Caco-2 (cell line): ENCODE measurements at places on chromosomes 2 and 18.

DNA sequence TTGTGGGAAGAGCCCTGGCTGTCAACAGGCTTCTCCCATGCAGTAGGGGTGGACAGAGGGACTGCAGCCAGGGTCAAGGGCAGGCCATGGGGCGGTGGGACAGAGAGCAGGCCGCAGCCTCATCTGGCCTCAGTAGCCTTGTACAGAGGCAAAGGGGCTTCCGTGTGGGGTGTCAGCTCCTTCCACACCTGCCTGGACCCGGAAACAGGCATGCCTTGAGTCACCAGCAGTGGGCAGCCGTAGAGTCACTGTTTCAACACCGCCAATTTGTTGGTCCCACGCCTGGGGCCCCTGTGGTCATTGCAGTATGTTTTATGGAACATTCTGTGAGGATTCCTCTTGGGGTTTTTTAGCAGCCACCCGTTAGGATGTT lies 173.0 kb downstream of the SMAD7 start:
- DNase-seq, result no peak

DNA sequence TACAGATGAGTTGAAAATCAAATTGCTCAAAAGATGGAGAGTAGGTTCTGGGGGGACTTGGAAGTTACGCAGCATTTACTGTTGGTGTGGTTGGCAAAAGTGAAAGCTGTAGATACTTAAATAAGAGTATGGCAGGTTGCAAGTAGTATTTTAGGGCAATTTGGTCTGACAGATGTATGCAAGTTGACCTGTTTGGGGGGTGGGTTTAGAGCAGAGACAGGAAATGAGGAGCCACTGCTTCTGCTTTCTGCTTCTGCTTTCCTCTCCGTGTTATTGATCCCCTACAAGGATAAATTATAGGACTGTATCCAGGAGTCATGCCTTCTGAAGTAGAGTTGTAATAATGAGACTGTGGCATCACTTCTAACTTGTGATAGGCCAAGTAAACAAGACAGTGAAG lies 71.2 kb downstream of the EPAS1 start:
- no peak for DNase-seq

DNA sequence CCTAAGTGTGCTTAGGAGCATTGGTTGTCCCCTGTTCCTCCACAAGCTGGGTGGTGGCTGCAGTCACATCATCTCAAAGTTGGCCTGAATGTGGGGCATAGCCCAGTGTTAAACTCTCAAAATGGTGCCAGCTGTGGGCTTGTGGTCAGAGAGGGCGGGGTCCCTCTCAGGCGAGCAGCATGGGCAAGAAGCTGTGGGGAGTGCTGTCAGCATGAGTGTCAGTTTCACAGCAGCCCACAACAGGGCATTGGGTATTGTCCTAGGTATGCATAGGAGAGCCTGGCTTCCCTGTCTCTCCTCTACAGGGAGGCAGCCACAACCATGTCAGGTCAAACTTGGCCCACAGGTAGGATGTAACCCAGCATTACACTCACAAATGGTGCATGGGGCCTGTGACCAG lies 285.6 kb upstream of the THSD7B start:
- DNase-seq, result no peak

- DNase-seq, result no peak
These were observed 101.5 kb downstream of the ZNF532 start for GRCh38 chr18:58966005-58966677.

- DNase-seq, result no peak
These were observed 214.2 kb downstream of the MREG start for GRCh38 chr2:215799194-215799593.

DNA sequence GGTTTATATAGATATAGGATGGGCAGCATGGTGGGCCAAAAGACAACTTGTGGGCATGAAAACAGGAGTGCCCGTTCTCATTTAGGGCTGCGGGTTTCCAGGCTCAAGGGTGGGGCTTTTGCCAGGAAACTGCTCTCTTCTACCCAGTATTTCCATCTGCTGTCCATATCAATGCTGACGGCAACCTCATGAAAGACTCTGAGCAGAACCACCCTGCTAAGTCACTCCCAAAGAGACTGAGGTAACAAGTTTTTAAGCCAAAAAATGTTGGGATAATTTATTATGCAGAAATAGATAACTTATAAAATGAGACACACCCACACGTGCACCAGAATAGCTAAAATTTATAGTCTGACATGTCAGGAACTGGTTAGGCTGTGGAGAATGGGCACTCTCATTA lies 36.1 kb upstream of the MPPE1 start:
- no peak for DNase-seq

DNA sequence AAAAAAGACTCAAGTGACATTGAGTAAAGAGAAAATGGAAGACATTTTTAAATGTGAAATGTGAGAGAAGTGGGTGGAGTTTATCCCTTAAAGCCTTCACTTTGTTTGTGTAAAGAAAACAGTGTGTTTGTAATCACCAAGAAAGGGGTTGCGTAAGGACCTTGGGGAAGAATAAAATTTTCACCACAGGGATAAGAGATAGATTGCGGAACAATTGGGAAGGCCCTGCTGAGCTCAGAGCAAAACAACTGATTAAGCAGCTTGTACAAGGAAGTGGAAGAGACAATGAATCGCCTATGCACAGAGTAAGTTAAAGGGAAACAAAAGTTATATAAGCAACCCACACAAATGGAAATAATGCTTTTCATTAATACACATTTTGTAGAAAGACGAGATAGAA lies 327.7 kb downstream of the RAD51AP2 start:
- no peak for DNase-seq

DNA sequence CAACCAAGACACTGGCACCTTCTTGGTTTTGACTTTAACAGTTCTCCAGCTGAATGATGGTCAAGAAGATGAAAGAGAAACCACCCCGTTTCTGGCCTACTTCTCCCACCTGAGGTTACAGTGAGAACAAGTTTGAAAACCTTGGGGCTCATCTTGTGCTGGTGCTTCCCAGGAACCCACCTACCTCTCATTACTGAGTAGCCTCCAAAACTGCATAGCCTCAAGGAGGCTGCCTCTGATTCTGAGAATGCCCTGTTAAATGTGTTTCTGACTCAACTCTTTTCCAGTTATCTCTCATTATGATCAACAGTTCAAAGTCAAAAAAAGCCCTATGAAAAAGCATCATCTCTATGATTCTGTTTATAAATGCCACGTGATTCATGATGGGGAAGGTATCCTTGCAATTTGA lies 121.9 kb downstream of the CACNB4 start:
- DNase-seq, result no peak

GRCh38 chr2:60818272-60818671 lies 62.2 kb downstream of the PAPOLG start:
- no peak for DNase-seq

GRCh38 chr2:234967870-234968208 lies 16.0 kb downstream of the SH3BP4 start:
- no peak for DNase-seq

DNA sequence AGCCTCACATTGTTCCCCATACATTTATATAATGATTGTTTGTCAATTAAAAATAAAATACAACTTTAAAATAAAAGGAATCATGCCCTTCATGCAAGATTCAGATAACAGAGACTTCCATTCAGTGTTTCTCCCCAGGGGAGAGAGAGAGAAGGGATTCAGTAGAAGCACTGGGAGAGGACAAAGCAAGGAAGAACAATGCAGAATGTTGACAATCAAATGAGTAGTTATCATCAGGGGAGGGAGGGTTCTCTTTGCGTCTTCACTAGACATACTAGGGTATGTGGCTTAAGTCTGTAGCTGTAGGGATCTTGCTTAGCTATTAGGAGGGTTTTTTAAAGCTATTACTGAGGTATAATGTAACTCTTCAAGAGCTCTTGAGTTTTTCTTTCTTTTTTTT lies 30.7 kb downstream of the FSHR start:
- no peak for DNase-seq
